Chondrocyte (in vitro differentiated cells): ENCODE measurements at places on chromosomes 12 and 14. TPM values are rescaled to one million over a fixed set of nuclear protein-coding genes. Genes with fewer than 3 reads are reported as not detected.

DNA sequence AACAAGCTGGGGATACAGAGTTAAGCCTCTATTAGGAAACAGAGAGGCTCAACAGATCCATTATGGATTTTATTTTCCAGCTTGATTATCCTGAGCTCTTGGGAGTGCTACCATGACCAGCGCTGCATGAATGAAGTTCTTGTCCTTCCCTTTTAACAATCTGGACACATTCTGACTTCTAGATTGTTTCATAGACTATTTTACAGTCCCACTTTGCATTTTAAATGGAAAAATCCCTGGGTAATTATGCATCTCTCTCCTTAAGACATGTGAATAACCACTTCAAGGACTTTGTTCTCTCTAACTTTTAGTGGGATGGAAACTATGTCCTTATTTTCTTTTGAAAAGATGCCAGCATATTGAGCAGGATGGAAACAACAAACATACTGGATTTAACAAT is 2.0 kb downstream of the CCDC198 start:
- peaks cover 6% of the 10 kb centered on the region for H3K4me1 ChIP-seq
- H3K27ac ChIP-seq = no peak overlapping the region
- DNase-seq = no peak
- no peak overlapping the region for H3K4me3 ChIP-seq
- peaks cover 25% of the 10 kb centered on the region for H3K27me3 ChIP-seq

The CLEC4D gene
- not detected in 3 replicates for total RNA-seq

- H3K4me3 ChIP-seq = no peak overlapping the region
- no peaks in the 10 kb centered on the region for H3K36me3 ChIP-seq
- DNase-seq = no peak
- H3K27me3 ChIP-seq = peaks cover 2% of the 10 kb centered on the region
- H3K4me1 ChIP-seq = peaks cover 6% of the 10 kb centered on the region
Measured at GRCh38 chr12:81499809-81500208, 259.3 kb downstream of the PPFIA2 start.

DNA sequence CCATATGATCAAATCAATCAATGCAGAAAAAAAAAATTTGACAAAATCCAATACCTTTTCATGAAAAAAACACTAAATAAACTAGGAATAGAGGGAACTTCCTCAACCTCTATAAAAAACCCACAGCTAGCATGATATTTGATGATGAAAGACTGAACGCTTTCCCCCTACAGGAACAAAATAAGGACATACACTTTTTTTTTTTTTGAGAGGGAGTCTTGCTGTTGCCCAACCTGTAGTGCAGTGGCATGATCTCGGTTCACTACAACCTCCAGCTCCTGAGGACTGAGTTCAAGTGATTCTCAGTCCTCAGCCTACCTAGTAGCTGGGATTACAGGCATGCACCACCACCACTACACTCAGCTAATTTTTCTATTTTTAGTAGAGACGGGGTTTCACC is 17.9 kb upstream of the CAMKK2 start:
- H3K36me3 ChIP-seq = peaks cover 28% of the 10 kb centered on the region
- DNase-seq = no peak
- no peak overlapping the region for H3K27ac ChIP-seq
- no peaks in the 10 kb centered on the region for H3K27me3 ChIP-seq

The GZMH gene
- not detected in 3 replicates for total RNA-seq

The CATSPERB gene
- 0.99 to 2.8 TPM (median 2.2 TPM) in 3 replicates for total RNA-seq

DNA sequence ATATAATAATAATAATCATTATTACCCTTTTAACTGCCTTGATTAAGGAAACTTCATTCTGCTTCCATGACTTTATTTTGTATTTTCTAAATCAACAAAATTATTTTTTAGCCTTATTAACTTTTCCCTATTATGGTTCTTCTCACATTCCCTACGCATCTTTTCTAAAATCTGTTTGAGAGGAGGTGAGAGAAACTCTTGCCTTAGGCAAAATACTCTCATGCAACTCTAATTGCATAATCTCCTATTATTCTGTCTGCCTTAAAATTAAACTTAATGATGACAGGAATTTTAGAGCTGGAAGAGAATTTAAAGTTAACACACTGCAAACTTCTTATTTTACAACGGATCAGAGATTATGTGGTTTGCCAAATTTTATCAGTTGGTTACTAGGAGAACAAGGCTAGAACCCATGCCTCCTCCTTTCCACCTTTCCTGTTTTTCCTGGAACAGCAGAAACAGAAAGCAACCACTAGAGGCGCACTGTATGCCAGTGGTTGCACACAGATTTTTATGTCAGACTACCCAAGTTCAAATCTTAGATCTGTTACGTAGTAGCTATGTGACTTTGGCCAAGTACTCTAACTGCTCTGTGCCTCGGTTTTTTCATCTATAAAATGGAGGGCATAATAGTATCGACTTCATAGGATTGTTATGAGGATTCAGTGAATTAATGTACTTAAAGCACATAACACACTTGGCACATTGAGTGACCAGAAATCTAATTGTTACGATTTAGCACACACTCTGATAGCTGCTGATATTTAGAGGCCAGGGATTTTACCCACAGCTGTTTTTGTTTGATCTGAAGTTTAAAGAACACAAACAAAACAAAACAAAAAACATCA is 4.3 kb upstream of the BRMS1L start:
- H3K27me3 ChIP-seq = peaks cover 7% of the 10 kb centered on the region
- H3K27ac ChIP-seq = no peak overlapping the region
- no peak for DNase-seq

DNA sequence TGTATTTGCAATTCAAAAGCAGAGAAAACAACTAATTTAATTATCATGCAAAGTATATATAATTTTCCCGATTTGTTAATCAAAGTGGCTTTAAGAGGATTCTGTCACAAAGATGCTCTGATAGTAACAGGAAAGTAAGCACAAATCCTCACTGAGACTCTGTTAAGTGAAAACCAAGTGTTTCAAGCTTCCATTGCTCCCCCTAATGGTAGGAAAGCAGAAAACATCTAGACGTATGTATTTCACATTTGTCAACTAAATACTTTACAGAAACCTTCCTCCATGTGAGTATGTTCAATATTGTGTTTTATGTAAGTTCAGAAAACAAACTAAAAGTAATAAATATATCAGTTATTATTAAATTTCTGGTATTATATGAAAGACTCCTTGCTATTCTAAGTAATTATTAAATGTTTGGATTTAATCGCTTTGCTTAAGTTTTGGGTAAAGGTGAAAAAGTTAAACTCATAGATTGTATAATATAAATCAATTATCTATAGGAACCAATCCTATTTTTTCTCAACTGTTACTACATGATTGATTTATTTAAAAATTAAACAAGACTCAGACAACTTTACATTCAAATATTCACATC is 1.5 kb upstream of the NTS start:
- no peaks in the 10 kb centered on the region for H3K4me1 ChIP-seq
- H3K36me3 ChIP-seq = no peaks in the 10 kb centered on the region
- no peak overlapping the region for H3K4me3 ChIP-seq
- H3K27ac ChIP-seq = no peak overlapping the region
- H3K27me3 ChIP-seq = peaks cover 47% of the 10 kb centered on the region
- no peak for DNase-seq

DNA sequence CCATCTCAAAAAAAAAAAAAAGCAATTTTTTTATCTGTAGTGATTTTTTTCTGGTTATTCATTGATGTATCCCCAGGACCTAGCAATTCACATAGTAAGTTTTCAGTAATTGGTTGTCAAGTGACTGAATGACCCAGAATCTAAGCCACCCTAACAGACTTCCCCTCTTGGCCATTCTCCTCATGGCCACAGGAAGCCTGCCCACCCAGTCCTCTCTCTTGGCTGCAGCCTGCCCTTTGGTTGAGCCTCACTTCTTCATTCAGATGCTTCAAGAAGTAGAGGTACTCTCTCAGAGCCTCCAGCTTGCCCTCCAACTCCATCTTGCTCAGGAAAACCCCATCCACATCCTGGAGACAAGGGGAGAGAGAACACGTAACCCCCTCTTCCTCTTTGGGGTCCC is 2.8 kb downstream of the KRT78 start:
- H3K4me3 ChIP-seq = no peak overlapping the region
- no peaks in the 10 kb centered on the region for H3K36me3 ChIP-seq
- no peaks in the 10 kb centered on the region for H3K4me1 ChIP-seq
- H3K27ac ChIP-seq = no peak overlapping the region
- peaks cover 11% of the 10 kb centered on the region for H3K27me3 ChIP-seq
- DNase-seq = peak; percentile 29

The PMCH gene
- not detected in 3 replicates for total RNA-seq

The PLA2G1B gene
- total RNA-seq = 0.42 to 1.1 TPM in 2 of 3 replicates, not detected in the other

- no peak overlapping the region for H3K27ac ChIP-seq
- H3K27me3 ChIP-seq = no peaks in the 10 kb centered on the region
- no peaks in the 10 kb centered on the region for H3K36me3 ChIP-seq
- DNase-seq = no peak
- no peak overlapping the region for H3K4me3 ChIP-seq
- peaks cover 17% of the 10 kb centered on the region for H3K4me1 ChIP-seq
Measured at GRCh38 chr12:106226884-106227640, 20.8 kb downstream of the CKAP4 start.

The KCNH3 gene
- total RNA-seq = 0.10 to 0.27 TPM in 2 of 3 replicates, not detected in the other

DNA sequence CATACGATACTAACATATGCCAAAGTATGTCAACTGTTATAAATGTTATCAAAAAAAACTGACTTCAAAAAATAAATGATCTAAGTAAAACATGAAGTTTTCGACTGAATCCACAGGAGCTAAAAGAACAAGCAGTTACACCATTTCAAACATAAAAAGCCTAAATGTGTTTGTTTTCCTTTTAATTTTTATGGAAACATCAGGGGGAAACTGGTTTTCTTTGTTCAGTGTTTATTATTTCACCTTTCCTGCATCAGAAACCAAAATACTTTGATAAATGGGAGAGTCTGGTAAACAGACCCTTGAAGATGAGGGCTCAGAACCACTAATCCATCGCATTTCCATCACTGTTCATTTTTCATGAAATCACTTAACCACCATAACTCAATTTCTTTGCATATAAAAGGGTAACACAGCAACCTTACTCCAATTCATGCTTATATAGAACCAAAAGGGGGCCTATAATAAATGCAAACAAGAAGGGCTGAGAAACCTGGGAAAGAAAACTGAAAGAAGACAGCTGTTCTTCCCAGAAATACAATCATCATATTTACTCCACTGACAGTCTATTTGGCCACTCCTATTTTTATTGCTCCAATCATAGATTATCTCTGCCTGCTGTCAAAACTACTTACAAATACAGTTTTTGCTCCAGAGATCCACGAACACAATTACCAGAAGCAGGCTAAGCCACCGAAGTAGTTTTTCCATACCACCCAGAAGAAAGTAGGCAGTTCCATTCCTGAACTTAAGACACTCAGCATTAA is 17.0 kb downstream of the FGD6 start:
- no peak for DNase-seq
- no peaks in the 10 kb centered on the region for H3K27me3 ChIP-seq
- H3K4me3 ChIP-seq = peak overlapping the region; percentile 9

GRCh38 chr14:94143239-94143638 is 13.8 kb upstream of the IFI27L2 start:
- H3K4me1 ChIP-seq = no peaks in the 10 kb centered on the region
- H3K27ac ChIP-seq = no peak overlapping the region
- no peak overlapping the region for H3K4me3 ChIP-seq
- no peak for DNase-seq
- H3K36me3 ChIP-seq = peaks cover 1% of the 10 kb centered on the region

- DNase-seq = no peak
- H3K27ac ChIP-seq = no peak overlapping the region
- no peaks in the 10 kb centered on the region for H3K4me1 ChIP-seq
Measured at GRCh38 chr14:43778937-43779639, 728.0 kb downstream of the FSCB start.

DNA sequence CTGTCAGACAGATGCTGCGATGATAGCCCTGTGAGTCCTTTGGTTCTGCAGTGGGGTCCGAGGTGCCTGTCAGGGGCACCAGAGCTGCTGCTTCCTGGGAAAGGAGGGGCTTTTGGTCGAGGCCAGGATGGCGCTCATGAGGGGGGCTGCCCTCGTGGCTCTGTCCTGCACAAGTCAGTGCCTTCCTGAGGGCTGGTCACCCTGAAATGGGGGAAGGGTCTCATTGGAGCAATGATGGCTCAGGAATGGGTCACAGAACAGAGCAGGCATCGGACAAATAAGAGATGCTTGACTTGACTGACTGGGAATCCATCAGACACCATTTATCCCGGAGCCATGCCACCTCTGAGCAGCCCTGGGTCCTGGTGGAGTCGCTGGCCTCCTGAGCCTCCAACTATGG is 121.9 kb downstream of the ADGRD1 start:
- no peak overlapping the region for H3K4me3 ChIP-seq
- H3K36me3 ChIP-seq = no peaks in the 10 kb centered on the region
- H3K27me3 ChIP-seq = peaks cover 3% of the 10 kb centered on the region
- DNase-seq = no peak
- no peak overlapping the region for H3K27ac ChIP-seq

The USP15 gene
- total RNA-seq = 48.2 to 50.7 TPM (median 49.1 TPM) in 3 replicates

The GPR68 gene
- total RNA-seq = 0.42 to 4.1 TPM (median 0.46 TPM) in 3 replicates

The LYZ gene
- not detected in 3 replicates for total RNA-seq

The OTOGL gene
- total RNA-seq = 0.25 to 0.92 TPM in 2 of 3 replicates, not detected in the other
